ENCODE measurements at places on chromosomes 4 and X.

- no peak overlapping the region for H3K27ac ChIP-seq
- H3K4me1 ChIP-seq, result no peaks in the 10 kb centered on the region
- H3K27me3 ChIP-seq, result no peaks in the 10 kb centered on the region
- no peak overlapping the region for H3K4me3 ChIP-seq
- H3K36me3 ChIP-seq, result no peaks in the 10 kb centered on the region
- no peak for DNase-seq
Observed at GRCh38 chrX:17154001-17154400, 207.5 kb downstream of the REPS2 start.

- H3K4me1 ChIP-seq, result no peaks in the 10 kb centered on the region
- no peaks in the 10 kb centered on the region for H3K27me3 ChIP-seq
- no peaks in the 10 kb centered on the region for H3K36me3 ChIP-seq
- no peak overlapping the region for H3K4me3 ChIP-seq
- H3K27ac ChIP-seq, result no peak overlapping the region
- DNase-seq, result no peak
Observed at GRCh38 chr4:82247171-82247570, 126.6 kb downstream of the HNRNPD start.

DNA sequence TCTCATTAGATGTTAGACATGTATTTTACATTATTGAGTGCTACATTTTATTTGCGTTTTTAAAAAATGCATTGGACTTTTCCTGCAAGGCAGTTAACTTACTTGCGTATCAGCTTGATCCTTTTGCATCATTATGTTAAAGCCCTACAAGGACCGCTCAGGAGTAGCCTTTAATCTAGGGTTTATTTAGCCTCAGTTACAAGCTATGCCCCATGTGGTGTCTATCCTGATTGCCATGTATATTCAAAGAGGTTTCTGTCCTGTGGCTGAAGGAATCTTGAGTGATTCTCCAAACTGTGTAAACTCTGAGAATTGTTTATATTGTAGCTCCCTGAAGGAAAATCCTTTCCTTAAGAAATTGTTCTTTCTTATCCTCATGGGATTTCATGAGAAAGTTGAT is 821.8 kb upstream of the AGA start:
- H3K4me1 ChIP-seq, result no peaks in the 10 kb centered on the region
- no peak overlapping the region for H3K4me3 ChIP-seq
- H3K36me3 ChIP-seq, result no peaks in the 10 kb centered on the region
- H3K27ac ChIP-seq, result no peak overlapping the region
- DNase-seq, result no peak
- H3K27me3 ChIP-seq, result no peaks in the 10 kb centered on the region

DNA sequence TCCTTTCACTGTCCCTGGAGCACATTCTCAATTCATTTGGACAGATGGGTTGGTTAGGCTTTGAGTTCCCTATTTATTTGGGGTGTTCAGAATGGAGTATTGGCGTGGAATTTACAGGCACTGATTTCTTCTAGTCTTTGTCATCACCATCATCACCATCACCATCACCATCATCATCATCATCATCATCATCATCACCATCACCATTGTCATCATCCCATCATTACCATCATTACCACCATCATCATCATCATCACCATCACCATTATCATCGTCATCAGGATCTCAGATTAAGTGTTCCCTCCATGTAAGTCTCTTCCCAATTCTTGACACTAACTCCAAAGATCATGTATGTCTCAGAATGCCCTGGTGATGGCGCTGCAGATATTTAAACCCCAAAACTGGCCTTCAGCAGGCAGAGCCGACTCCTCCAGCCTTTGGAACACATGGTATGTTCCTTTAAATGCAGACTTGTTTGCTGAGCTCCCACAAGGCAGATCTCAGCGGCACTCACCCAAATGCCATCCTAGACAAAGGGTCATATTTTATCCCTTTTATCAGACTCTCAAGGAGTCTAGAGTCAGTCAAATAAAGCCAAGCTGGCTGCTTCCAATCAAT is 19.8 kb upstream of the FAM9A start:
- no peak for DNase-seq
- no peak overlapping the region for H3K27ac ChIP-seq
- H3K4me1 ChIP-seq, result no peaks in the 10 kb centered on the region
- no peak overlapping the region for H3K4me3 ChIP-seq
- no peaks in the 10 kb centered on the region for H3K36me3 ChIP-seq
- H3K27me3 ChIP-seq, result no peaks in the 10 kb centered on the region

GRCh38 chrX:97326456-97326855 is 442.7 kb downstream of the RPA4 start:
- no peaks in the 10 kb centered on the region for H3K36me3 ChIP-seq
- H3K27me3 ChIP-seq, result no peaks in the 10 kb centered on the region
- peak overlapping the region; percentile 55 for H3K27ac ChIP-seq
- DNase-seq, result peak; percentile 93
- H3K4me3 ChIP-seq, result peak overlapping the region; percentile 1

DNA sequence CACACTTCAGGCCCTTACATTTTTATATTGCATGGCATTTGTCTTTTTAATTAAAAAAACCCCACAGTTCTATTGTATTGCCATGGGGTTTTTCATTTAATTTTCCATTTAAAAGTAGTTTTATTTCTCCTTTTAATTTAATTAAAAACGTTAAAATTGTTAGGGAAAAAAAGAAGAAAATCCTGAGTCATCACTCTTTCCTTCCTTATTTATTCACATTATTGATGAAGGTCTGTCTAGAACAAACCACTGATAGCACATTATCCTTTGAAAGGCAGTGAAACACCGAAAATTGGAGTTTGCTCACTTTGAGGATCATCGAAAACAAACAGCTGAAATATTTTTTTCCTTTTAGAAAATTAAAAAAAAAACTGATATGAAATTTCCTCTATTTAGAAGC is 759.7 kb upstream of the MAGEB2 start:
- no peaks in the 10 kb centered on the region for H3K36me3 ChIP-seq
- H3K4me1 ChIP-seq, result no peaks in the 10 kb centered on the region
- H3K27me3 ChIP-seq, result no peaks in the 10 kb centered on the region

DNA sequence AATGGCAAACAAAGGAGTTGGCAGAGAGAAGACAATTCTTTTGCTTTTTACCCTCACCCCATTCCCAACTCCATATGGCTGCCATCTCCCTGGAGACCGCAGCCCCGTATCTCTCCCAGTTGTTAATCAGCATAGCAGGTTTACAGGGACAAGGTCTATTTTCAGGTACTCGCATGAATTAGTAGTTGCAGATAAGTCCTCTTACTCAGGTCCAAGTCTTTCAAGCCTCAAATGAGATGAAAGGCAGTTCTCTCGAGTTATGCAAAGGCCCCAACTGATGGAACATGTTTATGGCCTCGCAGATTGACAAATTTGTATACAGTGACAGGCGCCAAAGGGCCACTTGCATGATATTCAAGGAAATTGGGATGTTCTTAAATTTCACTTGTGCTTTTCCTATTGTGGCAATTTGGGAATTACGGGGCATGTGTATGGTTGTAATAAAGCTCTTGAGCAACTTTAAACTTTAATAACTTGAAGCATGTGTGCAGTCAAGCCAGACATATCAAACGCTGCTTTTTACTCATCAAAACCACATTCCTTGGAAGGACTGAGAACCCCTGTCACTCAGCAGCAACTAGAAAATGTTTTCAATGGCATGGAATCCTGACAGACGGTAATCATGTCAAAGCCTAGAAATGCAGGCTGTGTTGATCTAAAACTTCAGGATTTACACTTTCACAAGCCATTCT is 45.1 kb downstream of the KDR start:
- no peaks in the 10 kb centered on the region for H3K36me3 ChIP-seq
- no peaks in the 10 kb centered on the region for H3K27me3 ChIP-seq
- H3K27ac ChIP-seq, result no peak overlapping the region
- DNase-seq, result no peak
- peaks cover 9% of the 10 kb centered on the region for H3K4me1 ChIP-seq

GRCh38 chr4:88841635-88842034 is 144.0 kb upstream of the NAP1L5 start:
- no peaks in the 10 kb centered on the region for H3K4me1 ChIP-seq
- no peak overlapping the region for H3K4me3 ChIP-seq
- no peak for DNase-seq
- no peaks in the 10 kb centered on the region for H3K27me3 ChIP-seq

- H3K4me1 ChIP-seq, result no peaks in the 10 kb centered on the region
- H3K36me3 ChIP-seq, result no peaks in the 10 kb centered on the region
- no peak overlapping the region for H3K27ac ChIP-seq
- H3K4me3 ChIP-seq, result no peak overlapping the region
- H3K27me3 ChIP-seq, result no peaks in the 10 kb centered on the region
Observed at GRCh38 chr4:10841697-10842096, 157.1 kb upstream of the CLNK start.

- H3K27me3 ChIP-seq, result no peaks in the 10 kb centered on the region
- H3K4me1 ChIP-seq, result peaks cover 6% of the 10 kb centered on the region
- H3K27ac ChIP-seq, result no peak overlapping the region
- no peak overlapping the region for H3K4me3 ChIP-seq
- no peaks in the 10 kb centered on the region for H3K36me3 ChIP-seq
Observed at GRCh38 chrX:74272230-74272629, 31.8 kb upstream of the ZCCHC13 start.

- H3K36me3 ChIP-seq, result no peaks in the 10 kb centered on the region
- H3K4me3 ChIP-seq, result no peak overlapping the region
- H3K27me3 ChIP-seq, result no peaks in the 10 kb centered on the region
- H3K4me1 ChIP-seq, result no peaks in the 10 kb centered on the region
- H3K27ac ChIP-seq, result no peak overlapping the region
Observed at GRCh38 chr4:81380437-81380836, 91.3 kb downstream of the RASGEF1B start.

- no peak overlapping the region for H3K27ac ChIP-seq
- H3K27me3 ChIP-seq, result no peaks in the 10 kb centered on the region
- no peaks in the 10 kb centered on the region for H3K36me3 ChIP-seq
- no peak overlapping the region for H3K4me3 ChIP-seq
Observed at GRCh38 chrX:69014200-69014599, 151.1 kb downstream of the PJA1 start.

GRCh38 chr4:175531405-175532091 is 280.5 kb downstream of the GPM6A start:
- no peak overlapping the region for H3K4me3 ChIP-seq
- no peak for DNase-seq
- no peaks in the 10 kb centered on the region for H3K36me3 ChIP-seq

DNA sequence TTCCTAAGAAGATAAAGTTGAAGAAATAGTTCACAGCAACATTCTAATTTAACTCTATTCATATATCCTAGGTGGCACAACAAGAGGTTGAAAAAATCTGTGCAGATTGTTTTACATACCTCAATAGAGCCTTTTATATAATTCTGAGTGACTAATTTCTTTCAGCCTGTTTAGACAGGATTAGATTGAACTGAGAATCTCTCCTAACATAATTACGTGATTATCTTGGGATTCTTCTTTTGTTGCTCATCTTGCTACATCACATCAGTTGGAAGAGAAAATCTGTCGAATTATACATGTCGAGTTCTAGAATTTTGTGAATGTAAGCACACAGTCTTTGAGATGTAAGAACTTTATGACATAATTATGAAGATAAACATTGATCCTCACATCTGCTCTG is 1873.7 kb upstream of the IGFBP7 start:
- no peaks in the 10 kb centered on the region for H3K27me3 ChIP-seq
- H3K4me3 ChIP-seq, result no peak overlapping the region
- DNase-seq, result no peak
- no peaks in the 10 kb centered on the region for H3K4me1 ChIP-seq
- H3K27ac ChIP-seq, result no peak overlapping the region

- no peak for DNase-seq
- no peak overlapping the region for H3K4me3 ChIP-seq
- H3K4me1 ChIP-seq, result no peaks in the 10 kb centered on the region
- no peaks in the 10 kb centered on the region for H3K27me3 ChIP-seq
Observed at GRCh38 chrX:63959975-63960374, 175.0 kb upstream of the ARHGEF9 start.

- H3K4me1 ChIP-seq, result 0 out of 2 replicates have a peak, but pooled peaks cover 3% of the 10 kb centered on the region
- no peak overlapping the region for H3K27ac ChIP-seq
- no peak for DNase-seq
Observed at GRCh38 chrX:43745938-43746721, 90.0 kb downstream of the MAOA start.

DNA sequence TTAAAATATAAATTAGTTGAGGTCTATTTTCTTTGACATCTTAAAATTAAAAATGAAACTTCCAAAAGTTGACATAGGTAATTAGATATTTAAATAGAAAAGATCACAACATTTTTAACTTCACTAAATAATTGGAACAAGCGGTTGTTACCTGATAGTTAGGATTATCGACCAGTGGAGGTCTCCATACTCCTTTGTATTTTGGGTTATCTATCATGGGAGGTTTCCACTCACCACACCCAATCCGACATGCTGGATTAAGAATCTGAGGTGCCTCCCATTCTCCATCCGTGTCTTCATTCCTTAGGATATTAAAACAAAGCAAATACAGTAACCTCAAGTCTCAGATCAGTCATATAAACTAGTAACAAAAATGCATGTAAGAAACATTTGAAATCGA is 22.2 kb downstream of the SCOC start:
- no peaks in the 10 kb centered on the region for H3K4me1 ChIP-seq
- no peak overlapping the region for H3K4me3 ChIP-seq
- H3K36me3 ChIP-seq, result no peaks in the 10 kb centered on the region

DNA sequence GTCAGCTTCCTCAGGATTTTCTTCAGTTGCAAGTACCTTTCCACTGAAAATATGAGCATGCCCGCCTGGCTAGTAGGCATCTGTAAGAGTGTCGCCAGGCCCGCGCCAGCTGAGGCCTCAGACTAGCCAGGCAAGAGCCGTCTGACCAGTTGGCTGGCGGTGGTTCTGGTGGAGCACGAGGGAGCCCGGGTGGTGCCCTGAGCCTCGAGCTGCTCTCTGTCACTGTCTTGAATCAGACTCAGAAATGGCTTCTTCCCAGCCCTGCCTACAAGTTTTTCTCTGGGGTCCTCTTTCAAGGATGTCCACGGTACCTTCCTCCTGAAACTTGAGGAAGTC is 11.9 kb downstream of the GRPEL1 start:
- peaks cover 15% of the 10 kb centered on the region for H3K36me3 ChIP-seq
- no peak overlapping the region for H3K27ac ChIP-seq
- no peaks in the 10 kb centered on the region for H3K27me3 ChIP-seq
- peaks cover 18% of the 10 kb centered on the region for H3K4me1 ChIP-seq
- no peak overlapping the region for H3K4me3 ChIP-seq
- DNase-seq, result no peak

Measured in MM.1S (cell line).